Smooth muscle cell of the umbilical artery (primary cell): ENCODE measurements at places on chromosomes 11 and 22. TPM values are rescaled to one million over a fixed set of nuclear protein-coding genes. Genes with fewer than 3 reads are reported as not detected.

The KCNK7 gene
- total RNA-seq, result 0.09 and 0.30 TPM in 2 replicates

The SPON1 gene
- 0.55 and 3.9 TPM in 2 replicates for total RNA-seq

The TPBGL gene
- under 0.01 and 0.05 TPM in 2 replicates for total RNA-seq

The BTG4 gene
- not detected in 2 replicates for total RNA-seq

The CNIH2 gene
- total RNA-seq, result 0.37 TPM in 1 of 2 replicates, not detected in the other
